HCEC 1CT (cell line): ENCODE measurements at places on chromosomes 2 and 18.

- peak; percentile 20 for DNase-seq
These were observed 2.6 kb upstream of the PTPN2 start for GRCh38 chr18:12886498-12887126.

- DNase-seq = no peak
These were observed 24.6 kb downstream of the PTRHD1 start for GRCh38 chr2:24768601-24769000.

DNA sequence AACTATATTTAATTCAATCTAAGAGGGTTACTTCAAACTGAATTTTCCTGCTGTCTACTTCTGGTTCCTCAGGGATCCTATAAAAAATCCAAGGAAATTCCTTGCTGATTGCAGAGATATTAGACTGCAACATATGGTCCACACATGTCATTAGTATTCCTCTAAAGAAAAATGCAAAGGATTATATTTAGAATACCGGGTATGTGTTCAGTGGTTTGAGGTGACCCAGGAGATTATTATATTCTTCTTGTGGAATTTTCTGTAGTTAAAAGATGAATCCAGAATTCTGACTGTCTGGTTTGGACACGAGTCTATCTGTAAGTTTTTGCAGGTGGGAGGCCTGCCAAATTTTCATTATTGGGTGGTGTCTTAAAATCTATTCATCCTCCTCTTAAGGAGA lies 18.2 kb downstream of the HOXD1 start:
- peak; percentile 68 for DNase-seq

DNA sequence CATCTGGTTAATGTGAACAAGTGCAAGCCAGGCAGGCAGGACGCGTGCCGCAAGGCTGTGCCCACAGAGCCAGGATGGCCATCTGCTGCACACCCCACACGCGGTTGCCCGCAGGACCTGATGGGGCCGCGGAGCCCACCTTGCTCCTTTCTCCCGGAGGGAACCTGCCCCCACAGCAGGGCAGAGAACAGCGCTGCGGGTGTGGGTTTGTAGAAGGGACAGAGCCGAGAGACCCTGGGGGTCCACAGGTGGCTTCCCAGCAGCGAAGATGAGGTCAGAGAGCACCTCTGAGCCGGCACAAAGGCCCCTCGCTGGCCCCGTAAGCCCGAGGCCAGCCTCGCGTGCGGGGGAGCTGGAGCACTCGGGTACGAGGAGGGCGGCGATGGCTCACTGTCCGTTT lies 460.8 kb upstream of the SALL3 start:
- DNase-seq = no peak

GRCh38 chr2:31379747-31380146 lies 34.8 kb downstream of the XDH start:
- no peak for DNase-seq
